ENCODE measurements at places on chromosomes 16 and 17.

GRCh38 chr17:31313982-31314781 is at the start of gene EVI2B:
TSS of gene EVI2B (minus strand) at chr17:31314054. CDS start at chr17:31305609, 8,445 bp downstream.
- no peak for DNase-seq

GRCh38 chr16:84685210-84685609 is 14.6 kb upstream of the USP10 start:
- no peak for DNase-seq

GRCh38 chr16:743794-744500 is 3.1 kb upstream of the CIAO3 start:
- no peak for DNase-seq

GRCh38 chr17:7177191-7177953 is 1.8 kb downstream of the ASGR1 start:
- DNase-seq = no peak

- DNase-seq = no peak
Observed at GRCh38 chr17:1997289-1997926, 27.7 kb downstream of the RTN4RL1 start.

Measured in skeletal muscle cell (primary cell).